ENCODE measurements at places on chromosomes 3 and 15.

DNA sequence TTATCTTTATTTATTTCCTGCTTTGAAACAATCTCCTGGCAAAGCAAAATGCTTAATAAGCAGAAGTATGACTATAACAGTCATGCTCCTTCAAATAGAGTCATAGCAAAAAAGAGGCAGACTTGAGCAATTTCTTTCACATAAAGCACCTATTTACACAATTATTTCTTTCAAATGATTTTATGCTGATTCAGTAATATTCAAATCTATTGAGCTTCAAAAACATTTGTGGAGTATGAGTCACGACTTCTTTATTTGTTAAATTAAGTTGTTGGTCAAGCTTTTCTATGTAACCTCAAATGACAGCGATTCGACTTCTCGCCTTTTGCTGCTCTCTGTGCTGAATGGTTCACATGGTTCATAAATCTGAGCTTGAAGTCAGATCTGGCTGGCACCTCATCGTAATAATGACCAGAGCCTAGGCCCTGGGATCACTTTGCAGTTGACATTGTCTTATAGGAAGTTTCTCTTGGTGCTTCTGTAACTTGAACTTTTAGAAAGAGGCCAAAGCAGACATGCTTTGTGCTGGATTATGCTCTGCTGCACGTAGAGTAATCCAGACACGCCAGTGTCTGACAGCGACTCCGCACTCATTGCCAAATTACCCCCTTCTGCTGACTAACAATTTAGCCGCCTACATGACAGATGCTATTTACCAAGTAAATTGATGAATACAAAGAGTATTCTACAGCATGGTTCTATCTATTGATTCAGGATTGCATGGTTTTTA, 139.0 kb downstream of the MCTP2 start:
- no peak for DNase-seq

GRCh38 chr15:35596285-35596684, 50.3 kb upstream of the DPH6 start:
- no peak for DNase-seq

DNA sequence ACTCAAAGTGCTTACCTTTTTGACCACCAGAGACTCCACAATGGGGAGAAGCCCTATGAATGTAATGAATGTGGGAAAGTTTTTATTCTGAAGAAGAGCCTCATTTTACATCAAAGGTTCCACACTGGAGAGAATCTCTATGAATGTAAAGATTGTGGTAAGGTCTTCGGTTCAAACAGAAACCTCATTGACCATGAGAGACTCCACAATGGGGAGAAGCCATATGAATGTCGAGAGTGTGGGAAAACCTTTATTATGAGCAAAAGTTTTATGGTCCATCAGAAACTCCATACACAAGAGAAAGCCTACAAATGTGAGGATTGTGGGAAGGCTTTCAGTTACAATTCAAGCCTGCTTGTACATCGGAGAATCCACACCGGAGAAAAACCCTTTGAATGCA, 5.5 kb upstream of the ZNF35 start:
- no peak for DNase-seq

DNA sequence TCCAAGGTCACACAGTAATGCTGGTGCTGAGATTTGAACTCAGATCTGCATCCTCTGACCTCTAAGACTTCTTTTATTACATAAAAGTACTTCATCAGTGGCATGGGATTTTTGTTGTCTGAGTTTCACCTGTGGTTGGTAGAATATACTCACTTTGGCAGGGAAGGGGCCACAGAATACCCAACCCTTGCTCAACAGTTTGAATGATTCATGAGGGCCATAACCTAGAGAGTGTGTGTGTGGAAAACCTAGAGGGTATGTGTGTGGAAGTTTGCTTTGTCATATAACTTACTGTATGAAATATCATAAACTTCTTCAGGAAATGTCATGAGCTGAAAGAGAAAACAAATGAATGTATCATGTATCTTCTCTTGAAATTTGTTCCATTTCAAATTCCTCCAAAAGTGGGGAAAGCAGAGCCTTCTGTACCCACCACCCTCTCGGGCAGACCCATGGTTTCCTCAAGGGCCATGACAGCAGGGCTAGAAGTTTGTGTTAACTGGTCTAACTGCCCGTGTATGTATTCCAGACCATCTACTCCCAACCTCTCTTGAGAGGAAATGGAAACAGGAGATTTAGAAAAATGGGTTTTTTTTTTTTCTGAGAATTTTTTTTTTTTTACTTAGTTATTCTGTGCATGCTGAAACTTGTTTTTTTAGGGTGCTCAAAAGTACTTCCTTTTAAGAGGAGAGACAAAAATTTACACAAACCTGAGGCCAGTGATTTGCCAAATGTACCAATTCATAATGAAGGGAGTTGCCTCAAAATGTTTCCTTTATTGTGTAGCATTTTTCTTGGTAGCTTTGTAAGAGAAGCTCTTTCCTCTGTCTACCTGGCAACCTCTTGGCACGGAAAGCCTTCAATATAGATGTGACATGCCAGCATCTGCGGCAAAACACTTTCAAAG, 127.0 kb downstream of the TPRG1 start:
- no peak for DNase-seq

GRCh38 chr3:43684944-43685343, 5.8 kb upstream of the ABHD5 start:
- no peak for DNase-seq

- no peak for DNase-seq
Observed at GRCh38 chr3:126256251-126256650, 75.9 kb upstream of the ALDH1L1 start.

DNA sequence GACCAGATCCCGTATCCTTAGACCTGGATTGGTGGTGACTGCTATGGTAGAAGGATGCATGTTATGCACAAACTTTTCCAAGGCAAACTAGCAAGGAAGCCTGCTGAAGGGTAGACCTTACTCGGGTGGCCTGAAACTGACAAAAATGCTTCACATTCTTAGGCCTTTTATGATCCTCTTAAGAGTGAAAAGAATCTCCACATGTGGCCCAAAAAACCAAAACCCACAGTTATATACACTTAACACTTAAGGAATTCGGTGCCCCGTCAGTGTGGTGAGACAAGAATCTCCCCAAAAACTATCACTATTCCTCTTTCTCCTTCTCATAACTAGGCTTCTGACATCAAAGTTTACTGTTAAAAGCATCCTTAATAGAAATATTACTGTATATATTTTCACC, 130.1 kb upstream of the SOX2 start:
- no peak for DNase-seq

- DNase-seq = no peak
Observed at GRCh38 chr3:51141573-51141972, 243.5 kb upstream of the MANF start.

DNA sequence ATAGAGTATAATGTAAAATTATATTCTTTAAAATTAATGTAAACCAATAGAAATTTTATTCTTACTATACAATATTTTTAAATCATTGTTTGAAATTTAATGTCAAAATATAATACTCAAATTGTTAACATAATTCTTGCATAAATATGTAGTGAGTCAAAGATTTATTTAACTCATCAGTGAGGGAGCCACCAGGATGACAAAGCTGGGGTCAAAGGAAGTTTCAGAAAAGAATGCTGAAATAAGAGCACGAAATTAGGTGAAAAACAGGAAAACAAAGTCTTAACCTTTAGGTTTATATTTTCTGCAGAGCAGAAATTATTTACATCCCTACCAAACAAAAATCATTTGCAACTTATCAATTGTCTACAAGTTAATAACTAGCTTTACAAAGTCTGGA, 74.1 kb downstream of the DIPK2A start:
- no peak for DNase-seq

DNA sequence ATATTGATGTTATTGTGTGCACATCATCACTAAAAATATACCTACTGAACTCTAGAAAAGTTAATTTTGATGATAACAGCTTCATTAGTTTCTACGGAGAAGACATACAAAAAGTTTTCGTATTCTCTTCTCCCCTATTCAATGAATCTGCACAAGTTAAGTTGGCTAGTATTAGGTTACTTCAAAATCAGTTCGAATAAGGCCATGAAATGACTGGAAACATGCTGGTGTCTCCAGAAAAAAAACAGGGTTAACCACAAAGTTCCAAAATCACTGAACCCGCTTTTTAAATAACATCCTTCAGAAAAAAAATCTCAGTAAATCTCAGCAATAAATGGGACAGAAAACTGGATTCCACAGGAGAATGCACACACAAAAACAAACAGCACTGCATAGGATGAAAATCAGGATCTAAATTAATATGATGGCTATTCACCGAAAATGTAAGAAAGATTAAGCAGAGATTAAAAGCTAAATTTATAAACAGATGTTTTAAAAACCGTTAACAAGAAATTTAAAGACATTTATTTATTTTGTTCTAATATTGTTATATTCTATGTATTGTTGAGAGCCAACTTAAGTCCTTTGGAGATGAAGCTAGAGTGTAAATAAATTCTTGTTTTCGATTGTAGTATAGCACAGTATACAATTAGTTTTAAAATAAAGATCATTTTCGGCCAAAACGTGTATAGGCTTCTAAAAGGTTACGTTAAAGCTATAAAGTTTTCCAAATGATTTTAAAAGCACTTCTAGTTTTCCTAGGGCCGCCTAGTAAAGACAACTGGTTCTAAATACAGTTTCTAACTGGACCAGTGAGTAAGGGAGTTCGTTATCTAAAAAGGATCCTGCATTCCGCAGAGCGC, 1.0 kb downstream of the IGSF11 start:
- DNase-seq = no peak

- no peak for DNase-seq
Observed at GRCh38 chr3:109460961-109461360, 123.6 kb upstream of the DPPA4 start.

- no peak for DNase-seq
Observed at GRCh38 chr3:139231555-139232281, 112.1 kb upstream of the MRPS22 start.

DNA sequence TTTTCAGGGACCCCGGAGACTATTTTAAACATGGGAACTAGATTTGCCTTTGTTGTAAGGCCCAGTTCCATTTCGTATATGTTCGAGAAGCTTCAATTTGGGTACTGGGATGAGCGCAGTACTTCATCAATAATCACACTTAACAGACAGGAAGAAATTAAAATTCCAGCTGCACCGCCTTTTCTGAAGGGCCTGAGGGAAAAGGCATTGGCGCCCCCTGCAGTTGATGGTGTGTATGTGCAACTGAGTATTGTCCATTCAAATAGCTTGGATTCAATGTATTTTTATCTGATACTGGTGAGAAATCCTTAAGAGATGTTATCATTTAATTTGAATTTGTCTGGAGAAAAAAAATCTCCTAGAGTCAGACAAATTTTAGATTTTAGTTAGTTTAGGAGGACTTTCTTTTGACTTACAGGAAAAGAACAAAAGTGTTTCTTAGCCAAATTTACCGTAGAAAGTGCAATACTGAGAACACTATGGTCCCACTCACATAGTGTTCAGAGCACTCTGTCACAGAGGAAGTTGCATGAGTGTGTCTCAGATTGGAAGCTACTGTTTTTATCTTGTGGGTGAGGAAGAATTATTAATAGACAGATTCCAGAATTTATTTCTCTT, 5.4 kb upstream of the ALDH1A2 start:
- DNase-seq = peak; percentile 30

All from stimulated activated CD4-positive, alpha-beta T cell treated with anti-CD3 and anti-CD28 coated beads, Interleukin-12 subunit alpha, Interleukin-12 subunit beta, amount 100 ng/mL, for 48 hours (primary cell).